AG20443 (cell line): ENCODE measurements at places on chromosomes 12 and 14.

DNA sequence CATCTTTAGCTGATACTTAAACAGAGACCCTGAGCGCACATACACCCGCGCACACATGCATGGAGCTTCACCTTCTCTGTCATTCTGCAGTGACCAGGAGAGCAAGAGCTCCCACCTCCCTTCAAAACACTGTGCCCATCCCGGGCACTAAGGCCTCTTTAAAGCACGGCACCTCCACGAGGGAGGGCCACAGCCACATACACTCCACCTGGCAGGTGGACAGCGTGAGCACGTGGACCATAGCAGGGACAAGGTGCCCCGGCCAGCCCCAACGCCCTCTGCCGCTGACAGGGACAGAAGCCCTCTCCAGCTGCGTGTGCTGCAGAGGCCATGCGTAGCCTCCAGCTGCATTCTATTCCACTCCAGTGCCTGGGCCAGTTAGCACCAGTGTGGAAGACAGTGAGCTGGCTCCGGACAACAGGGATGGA, 5.4 kb downstream of the GAPDH start:
- no peak for DNase-seq

DNA sequence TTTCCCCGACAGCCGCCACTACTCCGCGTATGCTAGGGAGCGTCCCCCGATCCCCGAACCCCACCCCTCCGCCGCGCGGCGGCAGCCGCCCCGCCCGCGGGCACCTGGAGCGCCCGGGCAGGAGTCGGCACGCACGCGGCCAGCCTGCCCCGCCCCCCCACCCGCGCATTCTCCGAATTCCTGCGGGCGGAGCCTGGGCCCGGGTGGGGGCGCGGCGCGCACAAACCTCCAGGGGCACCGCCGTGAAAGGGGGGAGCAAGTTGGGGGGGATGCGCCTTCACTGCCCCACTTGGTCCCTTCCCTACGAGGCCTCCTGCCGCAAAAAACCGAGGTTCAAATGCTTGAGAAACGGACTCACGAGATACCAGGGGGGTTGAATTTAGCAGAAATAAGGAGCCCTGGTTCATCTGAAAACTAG, 1.7 kb downstream of the AJUBA start:
- DNase-seq, result peak; percentile 92

DNA sequence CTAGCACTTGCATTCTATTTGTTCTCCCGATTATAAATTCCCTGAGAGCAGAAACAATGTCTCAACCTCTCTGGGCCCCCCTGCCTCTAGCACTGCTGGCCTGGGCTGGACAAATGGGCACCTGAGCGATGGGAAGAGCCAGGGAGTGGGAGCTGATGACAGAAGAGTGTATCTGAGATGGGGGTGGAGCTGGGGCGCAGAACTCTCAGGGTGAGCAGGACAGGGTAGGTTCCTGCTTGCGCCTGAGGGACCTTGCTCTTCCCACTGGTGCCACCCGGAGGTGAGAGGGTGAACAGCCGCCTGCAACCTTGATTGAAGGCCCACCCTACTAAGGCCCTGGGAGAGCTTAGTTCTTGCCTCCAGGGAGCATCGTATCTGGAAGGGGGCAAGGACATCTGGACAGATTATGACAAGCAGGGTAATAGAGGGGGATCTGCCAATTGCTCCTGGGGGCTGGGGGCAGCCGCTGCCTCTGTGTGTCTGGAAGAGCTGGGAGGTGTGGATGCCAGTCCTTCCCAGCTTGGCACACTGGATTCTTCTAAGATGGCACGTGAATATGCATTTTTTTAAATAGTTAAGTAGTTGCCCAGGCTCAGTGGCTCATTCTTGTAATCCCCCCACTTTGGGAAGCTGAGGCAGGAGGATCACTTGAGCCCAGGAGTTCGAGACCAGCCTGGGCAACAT, 43.0 kb upstream of the TSPAN9 start:
- DNase-seq, result peak; percentile 86

DNA sequence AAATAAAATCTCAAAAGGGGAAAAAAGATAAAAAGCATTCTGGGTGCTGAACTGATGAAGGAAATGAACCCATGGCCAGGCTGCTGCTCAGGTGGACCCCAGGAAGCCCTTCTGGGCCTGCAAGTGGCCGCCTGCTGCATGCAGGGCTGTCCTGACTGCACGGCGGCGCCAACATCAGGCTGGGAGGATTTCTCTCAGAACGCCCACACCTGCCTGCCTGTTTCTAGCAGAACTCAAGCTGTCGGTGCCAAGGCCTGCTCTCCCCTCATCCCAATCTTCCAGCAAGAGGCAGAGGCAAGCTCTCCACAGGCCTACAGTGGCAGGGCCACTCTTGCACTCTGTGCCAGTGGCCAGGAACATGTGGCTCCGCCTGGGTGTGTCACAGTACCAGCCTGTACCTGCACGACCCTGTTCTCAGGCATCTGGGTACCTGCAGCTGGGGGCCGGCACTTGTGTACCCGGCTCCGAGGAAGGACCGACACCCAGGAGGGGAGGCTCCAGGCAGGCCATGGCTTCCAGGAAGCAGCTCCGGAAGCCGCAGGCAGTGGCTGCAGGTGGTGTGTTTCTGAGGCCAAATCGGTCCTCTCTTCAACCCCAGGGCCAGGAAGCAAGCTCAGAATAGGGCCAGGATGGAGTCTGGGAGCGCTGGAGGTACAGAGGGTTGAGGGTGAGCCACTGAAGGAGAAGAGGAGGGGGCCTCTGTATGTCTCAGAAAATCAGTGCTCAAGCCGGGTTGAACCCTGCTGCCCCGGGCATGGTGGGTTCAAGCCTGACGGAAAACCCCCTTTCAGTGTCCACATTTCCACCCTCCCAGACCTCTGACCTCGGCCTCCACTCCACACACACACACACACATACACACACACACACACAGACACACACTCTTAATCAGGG, 2.5 kb upstream of the INF2 start:
- DNase-seq, result no peak

GRCh38 chr12:10392394-10392930, 2.6 kb upstream of the KLRK1 start:
- DNase-seq, result peak; percentile 83

DNA sequence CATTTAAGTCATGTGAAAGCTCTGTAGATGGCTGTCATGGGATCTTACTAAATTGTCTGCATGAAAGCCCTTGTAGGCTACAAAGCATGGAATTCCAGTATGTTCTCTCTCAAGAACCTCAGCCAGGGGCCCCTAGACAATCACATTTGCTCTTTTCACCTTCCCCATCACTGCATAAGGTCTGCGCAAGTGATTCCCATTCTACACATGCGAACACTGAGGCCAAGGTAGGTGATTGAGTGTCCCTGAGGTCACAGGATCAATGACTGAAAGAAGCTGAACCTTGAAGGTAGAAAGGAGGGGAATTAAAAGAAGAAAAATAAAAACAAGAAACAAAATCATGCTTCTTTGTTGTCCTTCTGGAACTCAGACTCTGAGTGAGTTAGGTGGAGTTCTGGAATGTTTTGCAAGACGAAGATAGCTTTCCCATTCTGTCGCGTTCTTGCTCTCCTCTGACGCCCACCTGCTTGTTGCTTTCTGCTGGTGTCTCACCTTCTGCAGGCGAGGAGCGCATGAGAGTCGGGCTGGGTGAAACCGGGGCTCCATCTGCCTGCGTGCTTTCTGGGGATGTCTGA, 79.9 kb downstream of the SPRING1 start:
- no peak for DNase-seq
